Type B pancreatic cell (in vitro differentiated cells): ENCODE measurements at places on chromosomes 11 and 22. TPM values are rescaled to one million over a fixed set of nuclear protein-coding genes. Genes with fewer than 3 reads are reported as not detected.
A peak's percentile ranks its signal among the peaks of the same experiment; 100 is the strongest.

SDHD gene
- total RNA-seq = 67.9 and 97.2 TPM in 2 replicates

IGLL1 gene
- not detected in 2 replicates for total RNA-seq

B4GALNT4 gene
- total RNA-seq = 95.0 and 185 TPM in 2 replicates

LRRC74B gene
- total RNA-seq = 0.65 TPM in 1 of 2 replicates, not detected in the other

RCOR2 gene
- total RNA-seq = 8.1 and 38.1 TPM in 2 replicates

MAJIN gene
- not detected in 2 replicates for total RNA-seq

FLRT1 gene
- total RNA-seq = 0.26 and 3.0 TPM in 2 replicates

- no peak overlapping the region for H3K4me3 ChIP-seq
- no peaks in the 10 kb centered on the region for H3K27me3 ChIP-seq
- no peak for DNase-seq
- H3K27ac ChIP-seq = no peak overlapping the region
These were observed 59.6 kb downstream of the AASDHPPT start for GRCh38 chr11:106137061-106137460.

- H3K27me3 ChIP-seq = no peaks in the 10 kb centered on the region
- no peak overlapping the region for H3K27ac ChIP-seq
- DNase-seq = no peak
- H3K4me1 ChIP-seq = no peaks in the 10 kb centered on the region
- H3K4me3 ChIP-seq = no peak overlapping the region
These were observed 237.8 kb downstream of the DCDC1 start for GRCh38 chr11:31131760-31132159.

DNA sequence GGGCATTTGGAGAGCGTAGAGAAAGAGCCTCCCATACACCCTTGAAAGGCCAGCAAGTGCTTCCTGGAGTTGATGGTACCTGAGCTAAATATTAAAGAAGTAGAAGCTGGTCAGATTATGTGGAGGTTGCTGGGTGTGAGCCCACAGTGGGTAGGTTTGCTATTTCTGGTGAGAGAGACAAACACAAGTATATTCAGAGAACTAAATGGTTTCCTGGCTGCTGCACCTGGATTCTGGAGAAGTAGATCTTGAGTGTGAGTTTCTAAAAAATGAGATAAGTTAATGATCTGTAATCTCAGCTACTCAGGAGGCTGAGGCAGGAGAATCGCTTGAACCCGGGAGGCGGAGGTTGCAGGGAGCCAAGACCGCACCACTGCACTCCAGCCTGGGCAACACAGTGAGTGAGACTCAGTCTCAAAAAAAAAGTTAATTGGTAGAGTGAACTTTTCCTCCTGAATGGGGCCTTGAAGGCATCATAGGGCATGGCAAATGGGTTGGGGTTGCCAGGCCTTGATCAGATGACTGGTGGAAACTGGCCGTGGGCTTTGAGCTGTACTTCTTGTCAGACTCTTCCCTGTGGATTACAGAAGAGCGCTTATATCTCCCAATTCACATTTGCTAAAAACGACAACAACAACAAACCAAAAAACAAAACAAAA, 75.8 kb downstream of the ADAMTS15 start:
- no peaks in the 10 kb centered on the region for H3K36me3 ChIP-seq
- H3K4me3 ChIP-seq = no peak overlapping the region
- H3K4me1 ChIP-seq = peaks cover 35% of the 10 kb centered on the region
- DNase-seq = no peak
- peak overlapping the region; percentile 27 for H3K27ac ChIP-seq

DNA sequence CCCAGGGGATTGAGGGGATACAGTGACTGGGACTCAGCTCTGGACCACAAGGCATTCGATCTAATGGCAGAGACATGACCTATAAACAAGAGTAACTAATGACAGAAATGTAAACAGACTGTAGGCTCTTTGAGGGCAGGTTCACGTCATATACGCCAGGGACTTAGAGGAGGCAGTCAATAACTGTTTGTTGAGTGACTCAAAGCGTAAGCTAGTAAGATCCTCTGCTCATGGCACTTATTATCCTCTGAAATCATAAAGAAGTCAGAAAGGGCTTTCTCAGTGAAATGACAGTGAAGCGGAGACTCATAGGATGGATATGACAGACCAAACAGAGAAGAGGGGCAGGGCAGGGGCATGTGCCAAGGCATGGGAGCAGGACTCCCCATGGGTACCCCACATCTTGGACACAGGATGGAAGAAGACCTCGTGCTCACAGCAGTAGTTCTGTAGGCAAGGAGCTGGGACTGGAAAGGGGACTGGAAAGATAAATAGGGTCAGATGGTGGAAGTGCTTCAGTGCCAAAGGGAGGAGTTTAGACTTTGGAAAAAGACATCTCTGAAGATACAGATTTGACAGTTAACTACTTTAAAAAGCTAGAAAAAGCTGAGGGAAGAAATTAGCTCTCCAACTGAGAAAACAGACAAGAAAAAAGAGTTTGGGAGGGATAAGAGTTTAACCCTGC, 72.7 kb downstream of the SLC1A2 start:
- peaks cover 11% of the 10 kb centered on the region for H3K4me1 ChIP-seq
- H3K27me3 ChIP-seq = peaks cover 4% of the 10 kb centered on the region
- DNase-seq = no peak
- no peak overlapping the region for H3K27ac ChIP-seq
- no peak overlapping the region for H3K4me3 ChIP-seq
